ENCODE measurements at places on chromosomes 4 and X.

GRCh38 chr4:183332447-183332846, 10.2 kb upstream of the CLDN24 start:
- DNase-seq, result no peak

DNA sequence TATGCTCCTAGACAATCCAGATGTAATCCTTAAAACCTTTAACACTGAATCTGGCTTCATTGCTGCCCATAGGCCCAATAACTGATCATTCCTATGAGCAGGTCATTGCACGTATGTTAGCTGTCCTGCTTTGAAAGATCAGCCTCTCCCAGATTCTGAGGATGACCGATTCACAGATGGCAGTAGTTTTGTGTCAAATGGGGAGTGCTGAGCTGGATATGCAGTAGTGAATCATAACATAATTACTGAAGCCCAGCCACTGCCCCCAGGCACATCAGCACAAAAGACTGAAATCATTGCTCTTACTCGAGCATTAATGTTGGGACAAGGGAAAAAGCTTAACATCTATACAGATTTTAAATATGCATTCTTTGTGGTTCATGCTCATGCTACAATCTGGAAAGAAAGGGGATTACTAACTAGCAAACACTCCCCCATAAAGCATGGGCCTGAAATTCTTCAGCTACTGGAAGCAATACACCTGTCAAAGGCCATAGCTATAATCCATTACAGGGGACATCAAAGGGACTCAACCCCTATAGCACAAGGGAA, 16.4 kb upstream of the ZNF280C start:
- no peak for DNase-seq

DNA sequence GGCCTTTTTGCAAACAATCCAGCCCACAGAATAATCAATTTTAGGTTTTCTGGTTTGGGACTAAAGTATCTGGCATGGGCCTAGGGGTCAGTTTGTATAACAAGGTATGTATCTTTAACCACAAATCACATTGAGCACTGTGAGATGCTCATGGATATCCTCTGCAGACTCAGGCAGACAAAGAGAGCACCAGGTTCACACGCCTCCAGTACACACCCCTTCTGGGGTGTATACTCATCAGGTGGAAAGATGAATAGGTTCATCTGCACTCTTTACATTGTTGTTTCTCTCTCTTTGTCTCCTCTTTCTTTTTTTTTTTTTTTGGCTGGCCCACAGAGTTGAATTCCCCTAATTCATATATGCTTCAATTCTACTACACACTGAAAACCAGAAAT, 21.1 kb downstream of the TEC start:
- no peak for DNase-seq

DNA sequence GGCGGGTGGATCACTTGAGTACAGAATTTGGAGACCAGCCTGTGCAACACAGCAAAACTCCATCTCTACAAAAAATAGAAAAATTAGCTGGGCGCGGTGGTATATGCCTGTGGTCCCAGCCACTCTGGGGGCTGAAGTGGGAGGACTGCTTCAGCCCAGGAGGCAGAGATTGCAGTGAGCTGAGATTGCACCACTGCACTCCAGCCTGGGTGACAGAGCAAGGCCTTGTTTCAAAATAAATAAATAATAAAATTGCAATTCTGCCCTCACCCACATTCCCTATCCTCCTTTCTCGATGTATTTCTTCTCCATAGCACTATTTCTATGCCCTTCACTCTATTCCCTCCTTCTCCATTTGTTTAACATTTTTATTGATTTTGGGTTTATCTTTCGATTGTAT, 8.7 kb upstream of the SLAIN2 start:
- DNase-seq, result no peak

DNA sequence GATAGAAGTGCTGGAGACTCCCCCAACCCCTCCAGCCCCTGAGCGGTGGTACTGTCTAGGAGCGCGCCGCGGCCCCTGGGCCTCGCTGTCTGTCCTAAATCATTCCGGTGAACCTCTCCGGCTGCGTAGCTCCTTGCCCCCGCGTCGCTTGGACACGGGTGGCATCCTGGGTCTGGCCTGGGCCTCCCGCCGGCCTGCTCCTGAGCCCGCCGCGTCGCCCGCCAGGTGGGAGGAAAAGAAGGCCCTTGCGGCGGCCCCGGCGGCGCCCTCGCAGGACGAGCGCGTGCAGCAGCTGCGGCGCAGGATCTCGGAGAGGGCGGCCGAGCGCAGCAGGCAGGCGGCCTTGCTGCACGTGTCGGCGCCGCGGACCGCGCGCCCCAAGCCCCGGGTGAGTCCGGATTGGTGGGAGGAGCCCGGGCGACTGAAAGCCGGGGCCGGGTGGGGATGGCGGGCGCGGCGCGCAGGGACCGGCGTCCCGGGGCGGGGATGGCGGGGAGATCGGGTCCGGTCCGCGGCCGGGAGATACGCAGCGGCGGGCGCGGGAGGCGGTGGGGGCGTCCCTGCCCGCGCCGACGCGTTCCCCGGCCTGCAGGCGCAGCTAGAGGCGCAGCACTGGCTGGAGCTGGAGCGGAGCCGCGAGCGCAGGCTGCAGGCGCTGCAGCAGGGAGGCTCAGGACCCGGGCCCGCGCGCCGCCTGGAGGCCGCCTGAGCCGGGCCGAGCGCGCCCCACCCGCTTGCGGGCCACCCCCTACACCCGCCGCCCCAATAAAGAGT, 6.5 kb upstream of the RNF4 start:
- peak; percentile 27 for DNase-seq

- no peak for DNase-seq
Observed at GRCh38 chr4:85165808-85166207, 199.3 kb upstream of the WDFY3 start.

DNA sequence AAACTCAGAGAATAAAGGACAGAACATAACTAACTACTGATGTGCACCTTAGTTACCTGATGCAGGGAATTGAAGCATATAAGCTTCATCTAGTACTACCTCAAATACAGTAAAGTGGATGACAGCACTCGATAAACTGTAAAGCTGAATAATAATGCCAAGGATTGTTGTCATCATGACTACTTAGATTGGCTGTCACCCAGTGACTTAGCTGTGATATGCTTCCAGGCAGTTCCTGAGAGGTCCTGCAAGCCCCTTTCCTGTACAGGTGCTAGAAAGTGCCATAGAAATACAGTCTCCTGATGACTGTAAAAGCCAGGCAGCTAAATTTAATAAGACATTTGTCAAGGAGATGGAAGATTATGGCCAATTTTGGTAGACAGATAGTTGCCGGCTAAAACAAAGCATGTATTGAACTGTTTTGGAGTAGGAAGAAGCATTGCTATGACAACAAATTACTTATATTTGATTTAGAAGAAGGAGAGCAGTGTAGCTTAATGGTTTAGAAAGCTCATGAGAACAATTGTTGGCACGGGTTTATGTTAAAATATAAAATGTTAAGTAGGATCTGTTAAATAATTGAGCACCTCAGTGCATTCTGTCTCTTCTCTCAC, 29.7 kb downstream of the TMEM164 start:
- DNase-seq, result no peak

GRCh38 chr4:88747351-88747750, 49.7 kb upstream of the NAP1L5 start:
- DNase-seq, result no peak

DNA sequence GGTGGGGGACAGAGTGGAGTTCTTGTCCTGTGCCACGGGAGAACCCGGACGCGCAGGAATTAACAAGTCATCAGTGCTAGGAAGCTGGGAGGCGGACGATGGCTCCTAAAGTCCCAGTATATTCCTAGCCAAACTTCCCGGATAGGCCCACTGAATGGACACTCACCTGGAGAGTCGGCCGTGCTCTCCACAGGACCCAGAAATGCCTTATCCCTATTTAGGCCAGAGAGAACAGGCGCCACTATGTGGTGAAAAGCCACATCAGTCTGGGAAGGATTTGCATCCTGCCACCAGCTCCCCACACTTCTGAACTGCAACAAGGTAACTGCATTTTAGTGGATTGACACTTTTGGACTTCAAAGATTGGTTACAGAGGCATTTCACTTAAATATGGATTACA, 1.1 kb downstream of the CFAP299 start:
- peak; percentile 23 for DNase-seq

GRCh38 chr4:140046543-140046942, 107.4 kb downstream of the MAML3 start:
- no peak for DNase-seq

DNA sequence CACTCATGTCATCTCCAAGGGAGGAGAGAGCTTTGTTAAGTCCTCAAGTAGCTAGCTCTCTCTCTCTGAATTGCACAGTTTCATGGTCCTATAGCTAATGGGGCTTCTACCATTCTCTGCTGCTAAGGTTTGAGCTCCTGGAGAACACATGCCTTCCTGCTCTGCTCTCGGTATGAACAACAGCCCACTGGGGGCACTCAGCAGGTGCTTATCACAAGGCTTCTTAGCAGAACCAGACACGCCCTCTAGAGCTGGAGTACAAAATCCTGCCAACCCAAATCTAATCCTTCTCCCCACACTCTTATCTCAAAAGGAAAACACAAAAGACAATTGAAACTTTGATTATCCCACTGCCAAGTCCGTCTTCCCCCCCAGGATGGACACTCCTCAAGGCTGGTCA, 176.5 kb downstream of the HS3ST1 start:
- DNase-seq, result no peak

DNA sequence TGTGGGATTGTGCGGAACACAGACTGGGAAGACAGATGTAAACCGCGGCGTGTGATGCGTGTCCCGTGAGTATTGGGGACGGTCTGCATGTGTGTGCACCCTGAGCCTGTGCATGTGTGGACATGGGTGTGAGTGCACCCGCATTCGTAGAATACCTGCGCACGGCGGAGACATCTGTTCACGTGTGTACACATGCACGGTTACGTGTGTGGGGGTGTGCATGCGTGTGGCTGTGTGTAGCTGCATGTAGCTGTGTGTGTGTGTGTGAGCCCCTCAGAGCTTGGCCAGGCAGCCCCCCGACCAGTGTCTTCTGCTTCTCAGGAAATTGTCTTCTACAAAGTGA, 19.6 kb downstream of the ATP5ME start:
- DNase-seq, result no peak

GRCh38 chr4:7298619-7299009, 106.3 kb downstream of the SORCS2 start:
- no peak for DNase-seq

DNA sequence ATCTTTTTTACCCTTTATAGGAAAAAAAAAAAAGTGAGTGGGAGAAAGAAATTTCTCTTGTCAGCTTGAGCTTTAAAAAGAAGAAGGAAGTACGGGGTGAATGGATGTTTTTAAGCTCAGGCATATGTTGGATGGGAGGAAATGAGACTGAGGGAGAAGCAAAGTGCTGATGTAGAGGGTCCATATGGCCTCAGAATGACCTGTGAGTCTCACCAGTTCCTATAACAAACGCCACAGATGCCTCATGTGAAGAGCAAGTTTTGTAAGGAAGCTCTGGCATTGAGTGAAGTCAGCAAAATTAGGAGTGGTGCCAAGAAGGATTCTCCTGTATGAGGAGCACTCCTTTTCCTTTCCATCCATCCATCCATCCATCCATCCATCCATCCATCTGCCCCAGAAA, 214.6 kb downstream of the PTTG2 start:
- no peak for DNase-seq

- no peak for DNase-seq
Observed at GRCh38 chrX:77061022-77061421, 386.2 kb upstream of the FGF16 start.

DNA sequence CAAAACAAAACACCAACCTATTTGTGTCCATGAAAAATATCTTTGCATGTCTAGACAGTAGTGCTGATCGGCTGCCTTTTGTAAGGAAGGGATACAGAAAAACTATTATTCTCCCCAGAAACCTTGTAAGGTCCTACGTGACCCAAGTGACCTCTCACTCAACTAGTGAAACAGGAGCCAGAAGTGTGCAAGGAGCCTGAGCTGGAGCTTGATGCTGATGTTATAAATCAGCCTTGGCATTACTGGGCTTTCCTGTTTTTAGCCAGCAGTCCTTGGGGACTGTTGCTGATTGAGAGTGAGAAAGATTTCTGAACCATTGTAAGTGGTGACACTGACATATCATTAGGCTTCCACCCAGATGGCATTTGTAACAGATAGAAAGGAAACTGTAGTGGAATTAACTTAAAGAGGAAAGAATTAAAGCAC, 100.8 kb upstream of the LIMCH1 start:
- peak; percentile 32 for DNase-seq

DNA sequence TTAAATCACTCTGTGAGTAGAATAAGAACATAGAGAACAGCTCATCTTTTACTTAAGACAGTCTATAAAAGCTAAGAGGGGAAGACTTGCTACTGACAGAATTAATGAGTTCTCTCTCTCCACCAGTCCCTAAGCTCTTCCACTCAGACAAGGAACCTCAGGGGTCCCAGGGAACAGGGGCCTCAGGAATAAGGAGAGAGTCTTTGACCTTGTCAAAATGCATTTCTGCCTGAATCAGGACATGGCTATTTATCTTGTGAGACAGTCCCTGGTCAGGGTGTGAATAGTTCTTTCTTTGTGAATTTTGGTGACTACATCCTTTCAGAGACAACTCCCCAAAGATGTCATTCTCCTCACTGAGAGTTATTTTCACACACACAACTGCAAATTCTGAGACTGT, 218.7 kb upstream of the HS3ST1 start:
- DNase-seq, result no peak

- DNase-seq, result no peak
Observed at GRCh38 chrX:15416133-15416993, 32.1 kb upstream of the VEGFD start.

- no peak for DNase-seq
Observed at GRCh38 chr4:24287096-24287495, 297.3 kb downstream of the DHX15 start.

- no peak for DNase-seq
Observed at GRCh38 chr4:40991908-40992307, 222.4 kb downstream of the APBB2 start.

DNA sequence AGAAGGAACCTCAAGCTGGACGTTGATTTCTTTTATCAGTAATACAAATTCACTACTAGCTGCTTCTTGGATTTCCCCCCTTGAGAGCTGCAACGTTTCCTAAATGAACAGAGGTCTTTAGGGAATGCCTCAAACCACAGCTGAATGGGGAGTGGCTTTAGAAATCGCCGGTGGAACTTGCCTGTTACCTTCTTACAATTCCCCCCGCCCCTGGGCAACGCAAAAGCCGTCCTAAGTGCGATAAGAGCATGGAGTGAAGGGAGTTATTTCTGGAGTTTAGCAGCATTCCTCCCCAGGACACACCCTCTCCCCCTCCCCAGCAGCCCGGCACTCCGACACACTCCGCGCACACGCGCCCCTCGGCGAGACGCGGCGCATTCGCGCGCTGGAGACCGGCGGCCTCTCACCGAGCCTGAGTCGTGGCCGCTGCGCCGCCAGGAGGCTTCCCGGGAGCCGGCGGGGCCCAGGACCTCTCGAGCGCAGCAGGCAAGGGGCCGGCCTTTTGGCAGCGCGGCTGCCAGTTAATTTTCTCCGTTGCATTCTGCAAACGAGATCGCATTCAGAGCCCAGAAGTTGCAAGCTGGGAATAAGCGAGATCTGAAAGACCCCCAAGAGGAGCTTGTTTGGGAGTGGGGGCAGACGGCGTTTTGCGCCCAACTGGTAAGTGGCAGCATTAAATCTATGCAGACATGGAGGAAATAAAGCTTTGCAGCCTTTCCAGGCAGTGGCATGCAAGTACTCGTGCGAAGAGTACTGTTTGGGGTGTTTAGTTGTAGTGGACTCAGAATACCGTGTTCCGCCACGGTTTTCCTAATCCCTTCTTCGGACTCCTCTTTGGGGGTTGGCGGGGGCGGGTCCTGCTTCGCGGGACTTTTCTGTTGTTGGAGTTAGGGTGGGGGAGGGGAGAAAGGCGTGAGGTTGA, 134.7 kb downstream of the PALLD start:
- DNase-seq, result peak; percentile 45

Data from NCI-H1694 treated with DMSO at 0.1 percent for 48 hours (cell line).